ENCODE measurements at places on chromosomes 7 and 10.

GRCh38 chr10:102111276-102111675, 8.9 kb downstream of the LDB1 start:
- DNase-seq = no peak

DNA sequence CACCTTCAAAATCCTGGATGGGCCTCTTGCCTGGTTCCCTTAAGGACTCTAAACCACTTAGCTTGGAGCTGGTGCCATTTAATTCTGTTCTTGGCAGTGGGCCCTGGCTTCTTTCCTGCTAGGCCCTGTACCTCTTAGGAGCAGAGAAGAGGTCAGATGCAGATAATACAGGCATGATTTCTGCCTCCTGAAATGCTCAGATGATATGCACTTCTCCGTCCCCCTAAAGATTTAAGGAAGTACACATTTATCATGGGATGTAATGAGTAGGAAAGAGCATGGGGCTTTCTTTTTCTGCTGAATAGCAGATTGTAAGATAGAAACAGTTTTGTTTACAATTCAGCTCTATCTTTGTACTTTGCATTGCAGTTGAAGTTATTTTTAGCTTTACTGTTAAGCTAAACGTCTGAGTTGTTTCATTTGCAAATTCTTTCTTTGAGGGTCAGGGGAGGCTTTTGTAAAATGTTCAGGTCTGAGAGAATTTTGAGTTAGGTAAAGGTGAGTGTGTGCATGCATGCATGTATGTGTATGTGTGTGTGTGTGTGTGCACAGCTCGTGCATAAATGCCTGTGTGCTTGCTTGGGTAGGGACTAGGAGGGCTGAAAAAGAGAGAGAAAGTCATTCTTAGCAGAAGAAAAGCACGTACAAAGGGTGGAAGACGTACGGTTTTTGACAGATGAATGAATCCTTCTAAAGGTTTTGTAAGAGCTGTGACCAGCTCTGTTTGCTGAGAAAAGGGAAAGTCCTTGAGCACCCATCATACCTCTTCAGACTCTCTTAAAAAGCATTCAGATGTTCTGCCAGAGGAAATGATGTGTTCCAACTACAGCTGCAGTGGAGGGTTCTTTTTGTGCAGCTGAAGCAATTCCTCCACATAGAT, 364.2 kb downstream of the AUTS2 start:
- no peak for DNase-seq

DNA sequence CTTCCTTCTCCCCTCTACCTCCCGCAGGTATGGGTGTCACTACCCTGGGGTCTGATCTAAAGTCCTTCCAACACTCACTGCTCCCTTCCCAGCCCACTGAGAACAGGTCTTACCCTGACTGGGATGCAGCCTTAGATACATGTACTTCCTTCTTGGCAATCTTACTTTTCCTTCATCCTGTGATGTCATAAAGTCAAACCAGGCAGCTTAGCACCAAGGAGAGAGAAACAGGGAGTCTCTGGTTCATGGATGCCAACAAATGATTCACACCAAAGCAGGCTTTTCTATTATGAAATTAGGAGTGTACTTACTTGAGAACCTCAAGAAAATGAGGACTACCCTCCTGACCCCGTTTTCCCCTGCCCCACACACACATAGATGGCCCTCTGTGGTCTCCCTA, 111.0 kb upstream of the KMT2E start:
- DNase-seq = no peak

DNA sequence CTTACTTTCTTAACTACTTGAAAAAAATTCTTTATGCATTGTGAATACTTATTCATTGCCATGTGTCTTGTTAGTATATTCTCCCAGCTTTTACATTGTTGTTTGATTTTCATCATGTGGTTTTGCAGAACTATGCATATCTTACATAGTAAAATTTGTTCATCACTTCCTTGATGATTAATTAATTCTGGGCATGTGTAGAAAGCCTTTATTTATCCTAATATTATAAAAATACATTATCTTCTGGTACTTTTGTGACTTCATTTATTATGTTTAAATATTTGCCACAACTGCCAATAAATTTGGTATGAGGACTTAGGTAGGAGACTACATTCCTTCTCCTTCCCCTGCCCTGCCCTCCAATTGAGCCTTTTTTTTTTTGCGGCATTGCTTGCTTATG, 166.0 kb upstream of the ZNF32 start:
- DNase-seq = no peak

- peak; percentile 34 for DNase-seq
Observed at GRCh38 chr10:558364-558763, 131.1 kb downstream of the DIP2C start.

GRCh38 chr7:926061-927030, 28.1 kb downstream of the ADAP1 start:
- DNase-seq = no peak

DNA sequence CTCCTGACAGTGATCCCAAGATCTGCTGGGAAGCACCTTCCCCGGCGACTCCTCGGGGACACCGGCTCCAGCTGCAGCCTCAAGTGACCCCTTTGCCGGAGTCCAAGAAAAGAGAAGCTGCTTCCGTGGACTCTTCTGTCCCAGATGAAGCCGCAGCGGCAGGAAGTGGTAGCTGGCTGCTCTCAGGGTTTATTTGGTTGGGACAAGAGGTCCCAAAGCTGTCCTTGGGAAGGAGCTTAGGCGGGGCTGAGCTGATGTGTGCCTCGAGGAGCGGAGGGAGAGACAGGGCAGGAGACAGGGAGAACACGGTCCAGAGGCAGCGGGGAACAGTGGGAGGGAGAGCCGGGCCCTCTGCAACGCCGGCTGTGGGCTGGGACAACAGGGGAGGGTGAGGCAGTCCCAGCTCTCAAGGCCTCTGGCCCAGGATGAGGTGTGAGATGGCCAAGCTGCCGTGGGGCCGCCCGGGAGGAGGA, 13.1 kb upstream of the FAM20C start:
- no peak for DNase-seq

- DNase-seq = no peak
Observed at GRCh38 chr7:36072620-36073019, 80.4 kb upstream of the EEPD1 start.

GRCh38 chr10:33975481-33975880, 641.0 kb upstream of the NRP1 start:
- no peak for DNase-seq

- DNase-seq = no peak
Observed at GRCh38 chr10:112202076-112202475, 18.5 kb upstream of the GPAM start.

GRCh38 chr10:543131-543530, 146.3 kb downstream of the DIP2C start:
- no peak for DNase-seq

- no peak for DNase-seq
Observed at GRCh38 chr10:3747248-3747960, 37.6 kb downstream of the KLF6 start.

All from endodermal cell (in vitro differentiated cells).